ENCODE measurements at places on chromosomes 2 and 18. TPM values are rescaled to one million over a fixed set of nuclear protein-coding genes. Genes with fewer than 3 reads are reported as not detected.
A peak's percentile ranks its signal among the peaks of the same experiment; 100 is the strongest.

The KCTD1 gene
- polyA plus RNA-seq: 5.3 TPM

The IL36G gene
- polyA plus RNA-seq: not detected

The SIX2 gene
- 7.2 TPM for polyA plus RNA-seq

- peak; percentile 19 for DNase-seq
Observed at GRCh38 chr2:229363185-229363814, 92.2 kb upstream of the PID1 start.

The CAPN14 gene
- 0.09 TPM for polyA plus RNA-seq

GRCh38 chr2:157899125-157899839 is 23.2 kb upstream of the ACVR1 start:
- no peak for DNase-seq

DNA sequence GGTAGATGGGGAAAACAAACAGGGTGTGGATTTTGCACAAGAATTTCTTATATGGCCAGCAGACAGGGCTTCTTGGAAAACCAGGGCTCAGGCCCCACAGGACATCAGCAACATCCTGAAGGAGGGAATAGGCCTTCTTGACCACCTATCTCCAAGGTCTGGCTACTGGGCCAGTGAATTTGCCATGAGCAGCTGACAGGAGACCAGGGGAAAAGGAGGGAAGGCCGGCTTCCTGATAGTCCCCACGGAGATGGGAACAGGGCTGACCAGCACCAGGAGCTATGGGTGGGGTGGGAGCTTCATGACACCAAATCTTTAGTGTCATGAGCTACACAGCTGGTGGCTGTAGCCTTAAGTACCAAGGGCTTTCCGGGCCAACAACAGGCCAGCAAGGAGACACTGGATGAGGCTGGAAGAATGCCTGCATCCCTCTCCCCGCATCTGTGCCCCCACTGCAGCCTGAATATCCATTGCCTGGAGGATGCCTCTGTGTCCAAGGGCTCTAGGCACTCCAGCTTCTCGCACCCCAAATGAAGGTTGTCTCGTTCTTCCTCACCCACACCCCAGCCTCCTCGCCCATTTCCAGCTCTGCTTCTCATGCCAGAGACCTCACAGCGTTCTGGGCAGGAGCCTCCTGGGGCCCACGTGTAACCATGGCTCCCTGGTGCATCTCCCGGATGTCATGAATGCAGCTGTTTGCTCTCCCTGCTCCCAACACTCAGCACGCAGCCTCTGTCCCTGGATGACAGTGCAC is 74.8 kb downstream of the EMX1 start:
- no peak for DNase-seq

DNA sequence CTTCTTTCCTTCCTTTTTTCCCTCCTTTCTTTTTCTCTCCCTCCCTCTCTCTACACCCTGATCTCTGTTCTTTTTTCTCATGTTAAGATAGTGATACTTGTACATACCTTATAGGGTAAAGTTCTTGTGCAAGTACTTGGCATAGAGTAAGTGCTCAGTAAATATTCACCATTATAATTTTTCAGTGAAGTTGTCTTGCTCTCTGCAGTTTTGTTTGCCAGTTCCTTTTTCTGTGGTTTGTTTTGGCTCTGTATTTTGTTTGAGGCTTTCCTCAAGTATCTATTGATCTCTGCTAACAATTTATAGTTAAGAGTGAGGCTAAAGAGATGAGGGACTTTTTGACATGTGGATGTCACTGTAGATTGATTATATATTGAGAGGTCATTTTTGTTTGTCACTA is 48.0 kb downstream of the MTX2 start:
- no peak for DNase-seq

- no peak for DNase-seq
Observed at GRCh38 chr2:95333888-95334338, 36.8 kb downstream of the KCNIP3 start.

- DNase-seq: no peak
Observed at GRCh38 chr18:58158008-58158407, 114.0 kb downstream of the NEDD4L start.

DNA sequence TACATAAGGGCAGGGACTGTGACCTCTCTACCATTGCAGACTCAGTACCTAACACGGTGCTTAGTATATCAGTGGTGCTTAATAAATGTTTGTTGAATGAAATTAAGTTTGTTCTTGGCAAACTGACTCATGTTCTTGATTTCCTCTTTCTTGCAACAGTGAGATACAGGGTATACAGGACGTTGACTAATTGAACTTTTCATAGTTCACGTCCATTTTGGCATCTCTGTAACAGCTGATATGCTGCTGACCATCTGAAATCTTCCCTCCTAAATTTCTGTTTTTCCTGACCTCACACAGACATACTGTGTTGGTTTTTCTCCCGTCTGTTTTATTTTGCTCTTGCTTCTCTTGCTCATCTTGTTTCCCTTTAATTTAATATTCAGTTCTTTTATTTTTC is 44.2 kb downstream of the LHCGR start:
- DNase-seq: no peak

The FTCDNL1 gene
- 2.0 TPM for polyA plus RNA-seq

DNA sequence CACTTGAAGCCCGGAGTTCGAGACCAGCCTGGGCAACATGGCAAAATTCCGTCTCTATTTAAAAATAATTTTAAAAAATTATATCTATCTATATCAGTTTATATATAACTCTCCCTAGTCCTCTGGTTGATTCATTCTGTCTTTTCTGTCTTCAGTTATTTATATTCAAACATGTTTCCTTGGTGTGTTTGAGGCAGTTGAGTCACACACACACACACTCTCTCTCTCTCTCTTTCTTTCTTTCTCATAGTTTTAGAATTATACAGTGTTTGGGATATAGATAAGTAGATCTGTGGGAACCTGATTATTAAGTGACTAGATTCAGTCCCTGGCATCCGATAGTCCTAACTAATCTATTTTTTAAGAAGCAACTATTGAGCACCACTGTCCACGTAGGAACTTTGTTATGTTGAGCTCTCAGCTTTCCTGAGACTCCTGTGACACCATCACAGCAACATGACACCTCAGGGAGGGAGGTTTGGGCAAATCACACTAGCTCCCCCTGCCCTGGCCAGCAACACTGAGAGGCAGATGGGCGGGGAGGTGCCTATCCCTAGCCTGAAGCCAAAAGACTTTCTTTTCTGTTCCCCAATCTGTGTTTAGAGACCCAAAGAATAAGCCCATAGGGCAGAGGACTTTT is 482.7 kb downstream of the DLGAP1 start:
- DNase-seq: no peak

- DNase-seq: no peak
Observed at GRCh38 chr2:149076863-149077412, 38.4 kb downstream of the LYPD6B start.

GRCh38 chr2:176067589-176068418 is 16.0 kb downstream of the EVX2 start:
- no peak for DNase-seq

- no peak for DNase-seq
Observed at GRCh38 chr2:191845248-191845715, 1.6 kb downstream of the CAVIN2 start.

The TCF7L1 gene
- 36.3 TPM for polyA plus RNA-seq

DNA sequence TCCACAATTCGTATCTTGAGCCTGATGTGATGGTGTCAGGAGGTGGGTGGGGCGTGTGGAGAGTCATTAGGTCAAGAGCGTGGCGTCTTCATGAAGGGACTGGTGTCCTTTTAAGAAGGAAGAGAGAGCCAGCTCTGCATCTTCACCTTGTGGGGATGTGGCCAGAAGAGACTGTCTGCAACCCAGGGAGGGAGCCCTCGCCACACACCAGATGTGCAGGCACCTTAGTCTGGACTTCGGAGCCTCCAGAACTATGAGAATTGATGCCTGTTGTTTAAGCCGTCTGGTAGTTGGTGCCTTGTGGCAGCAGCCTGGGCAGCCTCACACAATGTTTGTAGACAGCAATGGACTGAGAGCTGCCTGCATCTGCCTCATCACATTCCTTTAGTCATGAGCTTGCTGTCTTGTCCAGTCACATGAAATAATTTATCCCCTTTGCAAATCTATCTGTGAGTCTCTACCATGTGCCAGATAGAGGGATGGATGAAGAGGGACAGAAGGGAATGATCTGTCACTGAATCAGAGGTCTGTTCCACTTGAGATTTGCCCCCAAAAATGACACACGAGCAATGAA is 61.0 kb downstream of the MYT1L start:
- no peak for DNase-seq

All from hindlimb muscle (tissue), 1 donor.